Hematopoietic multipotent progenitor cell treated with erythropoietin and hydrocortisone succinate and interleukin-3 and kit ligand, for 15 days (in vitro differentiated cells): ENCODE measurements at places on chromosomes 7 and 10.

- no peak for DNase-seq
Measured at GRCh38 chr7:98303906-98304305, 22.4 kb downstream of the BRI3 start.

GRCh38 chr10:4279655-4280054 lies 494.6 kb upstream of the KLF6 start:
- DNase-seq = no peak

DNA sequence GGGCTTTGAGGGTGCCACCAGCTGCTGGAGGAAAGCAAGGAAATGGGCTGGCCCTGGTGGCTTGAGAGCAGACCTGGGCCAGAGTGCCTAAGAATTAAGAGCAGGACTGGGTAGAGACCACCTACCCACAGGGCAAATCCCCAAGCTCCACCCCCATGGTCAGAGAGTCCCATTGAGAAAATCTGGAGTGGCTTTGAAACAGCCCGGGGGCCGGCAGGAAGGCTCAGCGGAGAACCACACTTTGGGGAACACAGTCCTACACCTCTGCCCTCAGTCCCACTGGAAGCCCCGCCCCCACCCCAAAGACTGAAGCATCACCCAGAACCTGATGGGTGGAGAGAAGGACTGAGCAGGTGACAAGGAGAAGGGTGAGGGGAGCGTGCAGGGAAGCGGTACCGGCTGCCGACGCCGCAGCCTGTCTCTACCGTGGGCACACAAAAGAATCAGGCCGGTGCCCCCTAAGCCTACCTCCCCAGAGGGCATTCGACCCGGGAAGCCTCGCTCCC lies 3.6 kb downstream of the SMARCD3 start:
- DNase-seq = no peak

DNA sequence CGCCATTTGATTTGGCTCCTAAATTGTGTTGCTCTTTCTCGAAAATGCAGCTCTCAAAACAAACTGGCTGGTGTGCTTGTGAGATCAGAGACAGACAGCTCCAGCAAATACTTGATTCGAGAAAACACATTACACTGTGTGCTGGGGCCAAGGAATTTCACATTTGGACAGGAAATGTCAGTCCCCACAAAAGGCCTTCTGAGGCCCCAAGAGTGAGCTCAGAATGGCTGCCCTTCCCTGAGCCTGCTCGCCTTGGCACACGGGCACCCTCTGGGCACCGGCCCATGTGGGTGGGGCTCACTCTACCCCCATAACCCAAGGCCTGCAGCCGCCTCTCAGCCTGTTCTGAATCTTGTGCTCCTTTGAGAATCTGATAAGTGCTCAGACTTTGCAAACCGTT lies 13.9 kb upstream of the HSPA12A start:
- no peak for DNase-seq

DNA sequence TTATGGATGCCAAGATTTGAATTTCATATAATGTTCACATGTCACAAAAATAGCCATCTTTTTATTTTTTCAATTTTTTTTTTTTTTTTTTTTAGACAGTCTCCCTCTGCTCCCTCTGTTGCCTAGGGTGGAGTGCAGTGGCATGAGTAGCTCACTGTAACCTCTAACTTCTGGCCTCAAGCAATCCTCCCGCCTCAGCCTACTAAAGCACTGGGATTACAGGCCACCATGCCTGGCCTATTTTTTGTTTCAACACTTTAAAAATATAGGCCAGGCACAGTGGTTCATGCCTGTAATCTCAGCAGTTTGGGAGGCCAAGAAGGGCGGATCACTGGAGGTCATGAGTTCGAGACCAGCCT lies 246.3 kb downstream of the SKIDA1 start:
- no peak for DNase-seq

GRCh38 chr10:133134411-133135115 lies 25.5 kb upstream of the KNDC1 start:
- DNase-seq = no peak

DNA sequence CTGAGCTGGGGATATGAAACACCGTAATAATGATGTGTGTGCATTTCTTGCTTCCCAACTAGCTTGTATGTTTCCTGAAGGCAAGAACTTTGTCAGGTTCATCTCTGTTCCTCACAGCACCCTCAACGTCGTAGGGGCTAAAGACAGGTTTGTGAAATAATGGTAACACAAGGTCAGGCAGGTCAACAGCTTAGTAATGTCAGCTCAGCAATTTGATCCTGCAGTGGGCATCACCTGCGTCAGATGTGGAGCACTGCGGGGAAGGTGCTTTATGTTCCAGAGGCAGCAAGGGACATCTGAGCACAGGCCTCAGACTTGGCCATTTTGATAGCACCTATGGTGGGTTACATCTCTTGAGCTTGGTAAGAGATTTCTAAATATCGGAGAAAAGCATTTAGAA lies 51.8 kb upstream of the BTBD16 start:
- no peak for DNase-seq

DNA sequence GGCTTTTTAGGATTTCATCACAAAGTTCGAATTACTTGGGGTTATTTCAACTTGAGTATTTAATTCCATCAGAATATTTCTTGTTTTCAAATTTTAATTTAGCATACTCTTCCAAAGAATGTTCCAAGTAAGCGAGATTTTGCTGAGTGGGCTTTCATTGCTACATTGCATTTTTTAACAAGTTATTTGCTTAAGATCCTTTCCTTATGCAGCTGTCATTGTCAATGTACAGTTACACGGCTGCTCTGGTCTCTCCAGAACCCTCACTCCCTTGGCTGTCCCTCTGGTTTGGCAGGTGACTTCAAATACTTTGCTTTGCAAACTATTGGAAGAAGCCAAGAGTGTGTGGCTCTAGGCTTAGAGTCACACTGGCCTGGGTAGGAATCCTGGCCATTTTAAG lies 80.0 kb downstream of the CFAP58 start:
- DNase-seq = no peak

- no peak for DNase-seq
Measured at GRCh38 chr7:29354340-29354739, 159.8 kb downstream of the CHN2 start.
